ENCODE measurements at places on chromosomes 7 and 10.

DNA sequence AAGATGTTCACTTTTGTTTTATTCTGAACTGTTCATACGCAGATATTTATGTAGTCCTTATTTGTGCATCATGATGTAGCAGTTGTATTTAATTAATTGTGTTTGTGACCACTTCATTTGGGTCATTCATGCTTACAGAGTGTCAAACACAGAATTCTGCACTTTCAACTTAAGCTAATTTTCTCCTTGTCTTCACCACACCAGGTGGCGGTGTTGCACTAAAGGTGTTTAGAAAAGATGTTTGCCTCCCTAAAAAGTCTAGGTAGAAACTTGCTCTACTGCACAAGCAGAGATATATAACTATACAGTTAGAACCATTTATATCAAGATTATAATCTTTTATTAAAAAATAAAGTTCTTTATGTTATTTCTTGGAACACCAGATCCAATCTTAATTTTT, 1.3 kb upstream of the TAS2R38 start:
- DNase-seq, result no peak

- no peak for DNase-seq
Observed at GRCh38 chr10:99329554-99330346, 594 bp downstream of the CNNM1 start.

DNA sequence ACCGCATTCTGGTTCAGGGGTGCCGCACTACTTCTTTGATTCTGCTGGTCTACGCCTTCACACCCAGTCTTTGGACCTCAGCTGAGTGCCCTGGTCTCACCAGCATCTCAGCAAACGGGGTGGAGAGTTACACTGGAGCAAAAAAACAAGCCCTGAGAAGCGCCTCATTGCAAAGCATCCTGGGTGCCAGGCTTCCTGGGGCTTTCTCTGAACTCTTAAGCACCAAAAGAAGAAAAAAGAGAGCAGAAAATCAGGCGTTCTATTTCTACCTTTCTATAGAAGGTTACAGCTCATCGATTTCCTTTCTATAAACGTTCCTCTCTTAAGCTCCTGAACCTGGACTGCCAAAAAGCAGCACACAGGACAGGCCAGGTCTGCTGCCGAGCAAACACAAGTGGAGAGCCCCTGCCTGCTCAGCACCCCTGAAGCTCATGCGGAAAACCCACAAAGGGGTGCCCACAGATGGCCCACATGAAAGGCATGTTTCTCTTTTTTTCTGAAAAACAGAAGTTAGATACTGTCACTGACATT, 217.9 kb downstream of the SFMBT2 start:
- DNase-seq, result no peak

DNA sequence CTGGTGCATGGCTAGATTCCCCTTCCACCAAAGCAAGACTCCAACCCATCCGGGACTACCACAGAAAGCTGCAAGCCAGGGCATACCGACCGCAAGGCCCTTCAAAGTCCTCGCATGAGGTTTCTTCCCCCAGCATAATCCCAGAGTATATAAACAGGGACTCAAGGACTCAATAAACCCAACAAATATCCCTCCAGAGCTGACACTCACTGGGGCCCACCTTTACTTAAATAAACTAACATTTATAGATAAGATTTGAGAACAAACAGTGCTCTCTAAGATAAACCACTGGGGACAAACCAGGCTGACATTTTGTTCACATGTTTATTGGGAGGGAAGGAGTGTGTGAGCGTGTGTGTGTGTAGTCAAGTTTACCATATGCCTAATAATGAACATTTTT, 138.2 kb downstream of the ADAM12 start:
- DNase-seq, result no peak

GRCh38 chr10:13308096-13308495, 8.2 kb upstream of the PHYH start:
- DNase-seq, result no peak

DNA sequence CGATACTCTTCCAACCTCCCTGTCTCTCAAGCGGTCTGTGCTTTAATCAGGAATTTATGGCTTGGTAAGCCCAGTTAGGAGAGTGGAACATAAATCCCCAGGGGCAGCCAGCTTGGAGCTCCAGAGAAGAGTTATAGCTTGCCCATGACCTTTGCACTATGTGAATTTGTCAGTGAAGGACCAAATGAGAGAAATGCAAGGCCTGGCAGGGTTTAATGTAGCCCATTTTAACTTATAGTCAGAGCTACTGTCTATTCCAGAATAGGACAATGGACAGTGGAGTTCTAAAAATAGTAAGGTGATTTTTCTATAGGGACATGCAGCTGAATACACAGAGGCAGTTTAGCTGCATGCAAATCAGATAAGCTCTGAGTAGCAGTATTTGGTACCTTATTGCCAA, 142.6 kb upstream of the CAV2 start:
- peak; percentile 34 for DNase-seq

DNA sequence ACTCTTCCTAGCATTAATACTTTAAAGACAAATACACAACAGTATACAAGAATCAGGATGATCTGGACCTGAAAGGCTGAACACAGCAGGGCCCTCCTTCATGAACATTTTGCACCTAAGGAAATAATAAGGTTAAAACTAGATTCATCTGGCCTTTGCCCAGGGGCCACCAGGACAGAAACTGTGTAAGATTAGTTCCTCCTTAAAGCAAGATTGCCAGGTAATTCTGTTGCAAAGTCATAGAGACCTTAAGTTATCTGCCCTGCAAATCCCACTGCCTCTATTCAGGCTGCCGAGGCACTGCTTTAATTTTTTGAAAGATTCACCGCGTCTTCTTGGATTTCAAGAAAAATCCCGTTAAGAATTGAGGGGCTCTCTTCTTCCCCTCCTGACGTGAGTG, 1.6 kb upstream of the KIAA1217 start:
- no peak for DNase-seq

- no peak for DNase-seq
Observed at GRCh38 chr7:36764929-36765328, 40.6 kb upstream of the AOAH start.

DNA sequence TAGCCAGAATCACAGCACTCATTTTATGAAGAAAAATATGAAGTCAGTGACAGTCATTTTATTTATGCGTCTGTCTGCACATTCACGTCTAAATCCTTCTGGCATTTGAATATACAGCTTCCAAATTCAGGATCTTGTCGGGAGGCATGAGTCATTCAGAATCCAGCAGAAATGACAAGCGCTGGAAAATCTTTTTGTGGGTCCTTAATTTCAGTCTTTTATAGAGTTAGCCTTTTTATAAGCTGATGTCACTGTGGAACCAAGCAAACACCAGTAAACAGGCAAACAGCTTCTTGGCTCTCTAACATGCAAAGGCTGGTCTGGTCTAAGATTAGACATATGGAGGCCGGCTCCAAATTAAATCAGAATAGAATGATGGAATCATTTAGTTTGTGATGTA, 388.2 kb upstream of the TEX47 start:
- no peak for DNase-seq

DNA sequence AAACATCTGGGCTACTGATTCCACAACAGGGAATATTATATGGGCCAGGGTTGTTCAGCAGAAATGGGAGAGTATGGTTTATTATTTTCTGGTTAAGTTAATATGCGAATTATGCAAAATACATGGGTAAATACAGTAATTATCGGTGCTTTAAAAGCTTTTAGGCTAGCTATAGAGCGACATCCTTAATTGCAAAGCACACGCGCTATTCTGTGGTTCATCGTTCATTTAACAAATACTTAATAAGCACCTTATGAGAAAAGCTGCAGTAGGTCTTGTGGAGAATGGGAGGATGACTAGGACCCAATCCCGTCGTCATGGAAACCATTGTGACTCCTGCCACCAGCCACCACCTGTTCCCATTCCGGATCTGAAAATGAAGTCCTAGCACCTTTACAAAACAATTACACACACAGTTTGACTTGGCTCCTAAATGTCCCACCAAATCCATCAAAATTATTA, 623 bp upstream of the CEP41 start:
- no peak for DNase-seq

- DNase-seq, result no peak
Observed at GRCh38 chr7:81845744-81846241, 75.9 kb upstream of the HGF start.

- DNase-seq, result no peak
Observed at GRCh38 chr10:96708456-96708855, 11.9 kb downstream of the PIK3AP1 start.

GRCh38 chr10:24706479-24707118, 17.1 kb downstream of the ARHGAP21 start:
- DNase-seq, result peak; percentile 94

DNA sequence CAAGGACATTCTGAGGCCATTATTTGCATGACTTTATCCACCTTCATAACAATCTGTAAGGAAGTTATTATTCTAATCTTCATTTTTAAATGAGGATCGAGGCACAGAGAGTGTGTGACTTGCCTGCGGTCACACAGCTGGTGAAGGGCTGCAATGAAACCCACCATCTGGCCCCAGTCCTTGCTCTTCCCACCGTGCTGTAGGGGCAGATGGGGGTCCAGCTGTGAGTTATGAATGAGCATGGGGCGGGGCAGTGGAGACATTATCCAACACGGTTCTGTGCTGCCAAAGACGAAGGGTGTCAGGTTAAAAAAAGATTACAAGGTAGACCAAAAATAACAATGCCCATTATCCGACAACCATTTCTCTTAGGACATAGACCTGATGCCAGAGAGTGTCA, 417.5 kb upstream of the MGMT start:
- no peak for DNase-seq

DNA sequence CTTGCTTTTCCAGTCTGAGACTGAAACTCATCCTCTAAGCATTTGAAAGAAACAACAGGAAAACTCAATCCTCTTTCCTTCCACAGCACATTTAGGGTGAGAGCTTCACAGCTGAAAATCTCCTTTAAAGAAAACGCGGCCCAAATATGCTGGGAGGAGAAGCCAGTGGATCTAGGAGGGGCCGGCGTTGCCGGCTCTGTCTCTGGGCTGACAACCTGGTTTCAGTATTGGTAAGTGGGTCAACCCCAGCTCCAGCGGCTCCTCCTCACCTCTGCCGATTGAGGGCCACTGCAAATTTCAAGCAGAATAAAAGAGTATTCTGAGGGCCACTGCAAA, 75.3 kb upstream of the CPXM2 start:
- DNase-seq, result no peak

DNA sequence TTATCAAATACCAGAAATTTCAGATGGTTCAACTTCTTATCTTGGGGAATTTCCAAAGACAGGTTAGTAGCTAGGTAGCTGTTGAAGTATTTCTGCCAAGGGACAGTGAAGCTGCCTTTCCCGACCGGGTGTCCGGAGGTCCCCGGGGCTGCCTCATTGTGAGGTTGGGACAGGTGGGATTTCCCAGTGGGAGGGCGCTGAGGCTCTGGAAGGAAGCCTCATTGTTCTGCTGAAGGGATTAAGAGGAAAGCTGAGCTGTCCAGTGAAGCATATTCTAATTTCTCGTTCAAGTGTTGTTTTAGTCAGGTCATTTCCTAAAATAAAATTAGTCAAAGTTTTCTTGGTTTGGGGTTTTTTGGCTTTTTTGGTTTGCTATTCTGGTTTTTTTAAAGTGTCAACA, 244.2 kb downstream of the MGMT start:
- no peak for DNase-seq

GRCh38 chr10:96896884-96897589, 64.9 kb downstream of the LCOR start:
- DNase-seq, result no peak

Measured in astrocyte of the spinal cord (primary cell).